IMR-90 (cell line): ENCODE measurements at places on chromosomes 2 and 18. TPM values are rescaled to one million over a fixed set of nuclear protein-coding genes. Genes with fewer than 3 reads are reported as not detected.

- DNase-seq, result peak; percentile 83
Measured at GRCh38 chr18:49016648-49017539, 66.1 kb upstream of the SMAD7 start.

DNA sequence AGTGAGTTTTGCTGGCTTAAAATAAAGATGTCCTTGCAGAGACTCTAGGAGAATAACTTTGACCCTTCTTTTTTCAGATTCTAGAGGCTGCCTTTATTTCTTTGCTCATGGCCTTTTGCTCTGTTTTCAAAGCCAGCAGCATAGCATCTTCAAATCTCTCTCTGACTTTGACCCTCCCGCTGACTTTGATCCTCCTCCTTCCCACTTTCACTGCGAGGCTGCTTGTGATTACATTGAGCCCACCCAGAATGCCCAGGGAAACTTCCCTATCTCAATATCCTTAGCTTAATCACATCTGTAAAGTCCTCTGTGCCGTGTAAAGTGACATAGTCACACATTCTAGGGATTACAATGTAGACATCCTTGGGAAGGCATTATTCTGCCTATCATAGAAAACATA lies 23.9 kb downstream of the TACR1 start:
- no peak for DNase-seq

Gene GAREM1
- 1.9 and 2.3 TPM in 2 replicates for total RNA-seq

DNA sequence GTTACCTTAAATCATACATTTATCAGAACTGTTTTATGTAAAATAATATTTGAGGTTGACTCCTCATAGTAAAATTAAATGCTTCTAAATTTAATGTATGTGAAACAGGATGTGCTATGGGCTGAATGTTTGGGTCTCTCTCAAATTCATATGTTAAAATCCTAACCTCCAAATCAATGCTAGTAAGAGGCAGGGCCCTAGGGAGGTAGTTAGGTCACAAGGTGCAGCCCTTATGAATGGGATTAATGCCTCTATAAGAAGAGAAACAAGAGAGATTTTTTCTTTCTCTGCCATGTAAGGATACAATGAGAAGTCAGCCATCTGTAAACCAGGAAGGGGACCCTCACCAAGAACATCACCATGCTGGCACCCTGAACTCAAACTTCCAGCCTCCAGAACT lies 67.2 kb upstream of the ETAA1 start:
- DNase-seq, result no peak
